ENCODE measurements at places on chromosomes 1 and 21.

GRCh38 chr1:223853748-223854147, 8.0 kb upstream of the TP53BP2 start:
- no peak for DNase-seq

GRCh38 chr1:57866998-57867397, 443.1 kb upstream of the DAB1 start:
- no peak for DNase-seq

DNA sequence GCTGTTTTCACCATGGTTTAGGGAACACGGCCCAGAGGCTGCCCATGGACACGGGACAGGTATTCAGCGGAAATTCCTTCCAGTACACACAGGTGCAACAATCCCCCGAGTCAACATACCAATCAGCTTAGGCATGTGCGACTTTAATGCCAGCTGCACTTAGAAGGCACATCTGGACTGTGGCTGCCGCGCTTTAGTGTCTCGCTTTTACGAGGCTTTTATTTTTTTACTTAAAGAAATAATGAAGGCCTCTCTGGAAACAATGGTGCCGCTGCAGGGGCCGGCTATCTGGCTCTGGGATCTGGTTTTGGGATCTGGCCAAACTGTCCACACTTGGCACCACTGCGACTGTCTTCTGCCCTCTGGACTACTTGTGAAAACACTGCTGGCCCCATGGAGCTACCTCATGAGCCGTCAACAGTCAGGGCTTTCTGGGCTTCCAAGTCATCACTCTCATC, 55.5 kb downstream of the SLC66A1 start:
- no peak for DNase-seq

- no peak for DNase-seq
Observed at GRCh38 chr1:220819467-220820026, 32.8 kb downstream of the MTARC1 start.

- DNase-seq: no peak
Observed at GRCh38 chr1:207970329-207971233, 59.7 kb upstream of the CD34 start.

GRCh38 chr1:60936591-60937342, 145.6 kb upstream of the NFIA start:
- DNase-seq: no peak

- DNase-seq: no peak
Observed at GRCh38 chr21:21188513-21189195, 190.4 kb downstream of the NCAM2 start.

- DNase-seq: no peak
Observed at GRCh38 chr1:76959556-76959955, 92.3 kb downstream of the ST6GALNAC5 start.

DNA sequence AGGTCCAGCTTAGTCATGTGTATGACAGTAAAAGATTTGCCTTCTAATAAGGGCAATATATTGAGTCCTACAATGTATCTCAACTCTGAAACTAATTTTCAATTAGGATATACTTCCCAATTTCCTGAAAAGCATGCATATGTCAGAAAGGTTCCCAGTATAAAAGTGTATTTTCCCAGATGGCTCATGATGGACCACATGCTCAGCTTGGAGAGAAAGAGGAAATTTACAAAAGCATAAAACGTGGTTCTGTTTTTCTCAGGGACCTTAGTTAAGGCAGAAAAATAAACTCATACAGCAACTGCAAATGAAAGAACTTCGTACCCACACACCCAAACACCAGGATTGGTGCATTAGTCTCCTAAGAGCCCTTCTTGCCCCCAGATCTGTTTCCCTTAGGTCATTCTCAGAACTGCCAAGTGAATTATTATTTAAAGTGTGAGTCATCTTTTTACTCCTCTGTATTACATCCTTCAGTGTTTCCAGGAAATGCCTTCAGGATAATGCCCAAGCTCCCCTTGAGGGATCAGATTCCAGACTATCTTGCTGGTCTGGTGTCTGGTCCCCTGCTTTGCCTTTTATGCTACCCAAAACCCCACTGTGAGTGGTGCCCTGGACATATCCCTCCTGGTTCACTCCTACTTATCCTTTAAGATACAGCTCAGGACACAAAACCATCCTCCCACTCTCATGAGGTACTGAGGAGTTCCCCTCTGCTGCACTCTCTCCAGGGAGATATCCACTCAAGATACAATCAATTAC, 57.4 kb downstream of the SSX2IP start:
- DNase-seq: no peak

- DNase-seq: no peak
Observed at GRCh38 chr1:173114346-173114745, 63.6 kb upstream of the TNFSF18 start.

- no peak for DNase-seq
Observed at GRCh38 chr1:184480736-184481135, 93.9 kb downstream of the C1orf21 start.

- DNase-seq: no peak
Observed at GRCh38 chr1:204670152-204670927, 15.2 kb downstream of the LRRN2 start.

GRCh38 chr1:87840767-87841166, 512.1 kb downstream of the LMO4 start:
- no peak for DNase-seq

DNA sequence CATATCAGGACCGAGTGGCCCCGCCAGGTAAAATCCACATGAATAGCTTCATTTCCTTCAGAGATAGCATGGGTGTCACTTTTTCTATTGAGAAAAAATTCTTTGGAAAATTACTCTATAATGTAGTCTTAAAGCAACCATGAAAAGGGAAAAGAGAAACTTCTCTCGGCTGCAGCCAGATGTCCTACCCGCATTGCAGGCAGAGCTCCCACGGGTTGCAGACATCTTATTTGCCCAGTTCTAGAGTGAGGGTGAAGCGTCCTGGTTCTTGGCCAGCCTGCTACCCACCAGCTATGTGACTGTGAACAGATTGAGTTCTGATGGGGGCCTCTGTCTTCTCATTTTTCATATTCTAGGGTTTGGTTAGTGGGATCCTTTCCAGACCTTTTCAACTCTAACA, 5.0 kb downstream of the ATP1B1 start:
- no peak for DNase-seq

- DNase-seq: no peak
Observed at GRCh38 chr1:180130651-180131050, 24.0 kb upstream of the QSOX1 start.

GRCh38 chr1:206114692-206115640, 2.2 kb downstream of the AVPR1B start:
- no peak for DNase-seq

GRCh38 chr1:22159891-22160290, 17.0 kb upstream of the WNT4 start:
- DNase-seq: no peak

- no peak for DNase-seq
Observed at GRCh38 chr21:33185852-33186251, 43.9 kb upstream of the IFNAR2 start.

DNA sequence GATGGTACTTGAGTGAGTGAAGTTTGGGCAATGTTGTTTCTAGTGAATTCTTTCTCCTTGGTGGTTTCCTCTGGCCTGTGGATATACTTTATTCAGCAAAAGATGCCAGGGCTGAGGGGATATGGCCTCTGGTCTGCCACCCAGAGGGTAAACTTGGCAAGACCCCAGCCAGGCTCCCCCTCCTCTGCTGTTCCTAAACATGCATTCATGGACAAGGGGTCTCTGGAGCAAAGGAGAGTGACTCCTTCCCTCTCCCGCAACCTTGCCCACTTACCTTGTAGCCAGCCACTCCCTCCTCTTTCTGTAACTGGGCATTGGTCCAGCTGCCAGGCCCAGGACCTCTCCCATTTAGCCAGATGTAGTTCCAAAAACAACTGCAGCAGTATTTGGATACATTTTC, 43.8 kb downstream of the RUNX3 start:
- no peak for DNase-seq

GRCh38 chr1:89804642-89805237, 16.1 kb upstream of the LRRC8D start:
- peak; percentile 74 for DNase-seq

GRCh38 chr1:233668146-233668724, 54.3 kb downstream of the KCNK1 start:
- no peak for DNase-seq

DNA sequence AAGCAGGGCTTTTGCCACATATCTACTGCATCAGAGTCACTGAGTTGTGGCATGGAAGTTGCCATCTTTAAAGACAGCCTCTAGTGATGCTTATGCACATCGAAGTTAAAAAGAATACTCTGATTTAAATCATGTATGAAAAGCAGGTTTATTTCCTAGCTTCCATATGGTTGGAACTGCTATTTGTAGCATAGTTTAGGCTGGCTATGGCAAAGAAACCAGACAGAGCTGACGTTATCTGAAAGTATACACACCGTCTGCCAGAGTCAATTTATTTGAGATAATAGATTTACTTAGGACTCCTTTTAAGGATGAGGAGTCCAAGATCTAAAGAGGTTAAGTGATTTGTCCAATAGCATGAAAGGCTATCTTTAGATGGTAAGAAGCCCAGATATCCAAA, 536.9 kb upstream of the ADGRL4 start:
- no peak for DNase-seq

DNA sequence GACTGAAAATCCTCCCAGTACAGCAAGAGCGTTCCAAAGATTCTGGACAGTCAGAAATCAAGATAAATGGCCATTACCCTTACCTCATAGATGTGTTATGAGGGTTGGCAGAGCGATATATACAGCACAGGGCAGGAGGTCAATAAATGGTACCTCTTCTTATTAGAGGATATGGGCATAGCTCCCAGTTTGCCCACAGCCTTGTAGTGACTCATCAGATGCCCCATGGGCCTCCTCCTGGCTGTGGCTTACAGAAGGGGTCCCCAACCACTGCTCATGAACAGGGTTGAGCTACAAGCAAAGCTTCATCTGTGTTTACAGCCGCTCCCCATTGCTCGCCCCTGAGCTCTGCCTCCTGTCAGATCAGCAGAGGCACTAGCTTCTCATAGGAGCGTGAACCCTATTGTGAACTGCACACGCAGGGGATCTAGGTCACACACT, 7.3 kb upstream of the IFNGR2 start:
- no peak for DNase-seq
